Stimulated activated CD4-positive, alpha-beta T cell treated with anti-CD3 and anti-CD28 coated beads, Interleukin-1b, Interleukin-23, amount 100 ng/mL, for 1 hour (primary cell): ENCODE measurements at places on chromosomes 5 and 9.

- no peak for DNase-seq
Observed at GRCh38 chr9:37251452-37251851, 131.1 kb downstream of the ZCCHC7 start.

DNA sequence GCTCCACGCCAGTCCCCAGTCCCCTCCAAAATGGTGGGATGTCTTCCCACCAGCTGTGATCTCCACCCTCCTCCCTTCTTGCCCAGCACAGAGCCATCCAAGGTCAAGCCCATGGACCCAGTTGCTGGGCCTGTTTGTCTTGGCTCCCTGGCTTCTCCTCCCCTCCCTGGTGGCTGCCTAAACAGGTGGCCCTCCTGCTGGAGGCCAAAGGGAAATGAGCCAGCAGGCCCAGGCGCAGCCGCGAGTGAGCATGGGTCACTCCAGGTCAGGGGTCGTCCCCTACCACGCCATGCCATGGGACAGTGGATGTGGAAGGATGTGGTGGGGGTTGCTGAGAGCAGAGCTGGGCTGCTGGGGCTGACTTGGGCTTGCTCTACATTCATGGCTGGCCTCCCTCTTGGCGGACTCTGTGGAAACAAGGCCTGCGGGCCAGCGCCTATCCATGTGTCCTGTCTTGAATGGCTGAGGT is 33.6 kb downstream of the COL15A1 start:
- DNase-seq: no peak

GRCh38 chr5:74408150-74409043 is 232.1 kb downstream of the ENC1 start:
- no peak for DNase-seq

DNA sequence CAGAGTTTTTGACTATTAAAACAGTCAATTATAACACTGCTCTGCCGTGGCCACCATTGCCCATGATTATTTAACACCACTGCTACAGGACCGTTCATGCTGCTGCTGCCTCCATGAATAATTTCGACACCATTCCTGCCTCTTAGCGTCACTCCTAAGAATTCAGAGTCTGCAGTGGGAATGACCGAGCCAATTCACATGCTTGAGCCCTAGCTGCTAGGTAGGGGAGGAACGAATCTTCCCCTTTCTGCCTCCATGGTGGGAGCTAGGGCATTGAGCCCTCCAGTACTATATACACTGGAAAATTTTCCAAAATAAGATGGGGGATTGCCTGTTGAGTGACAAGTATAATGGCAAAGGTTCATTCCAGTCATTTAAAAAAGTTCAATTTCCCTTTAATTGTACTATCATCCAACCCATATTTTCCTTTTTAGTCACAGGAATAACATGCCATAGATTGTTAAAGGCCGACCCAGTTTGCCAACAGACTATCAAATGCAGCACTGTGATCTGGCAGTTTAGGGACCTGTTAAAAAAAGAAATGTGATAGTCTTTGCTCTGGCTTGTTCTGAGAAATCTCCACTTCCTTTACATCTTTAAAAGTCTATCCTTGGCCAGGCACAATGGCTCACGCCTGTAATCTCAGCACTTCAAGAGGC is 13.5 kb upstream of the B4GALT1 start:
- DNase-seq: no peak

GRCh38 chr9:127349483-127350113 is 47.4 kb upstream of the SLC2A8 start:
- no peak for DNase-seq

DNA sequence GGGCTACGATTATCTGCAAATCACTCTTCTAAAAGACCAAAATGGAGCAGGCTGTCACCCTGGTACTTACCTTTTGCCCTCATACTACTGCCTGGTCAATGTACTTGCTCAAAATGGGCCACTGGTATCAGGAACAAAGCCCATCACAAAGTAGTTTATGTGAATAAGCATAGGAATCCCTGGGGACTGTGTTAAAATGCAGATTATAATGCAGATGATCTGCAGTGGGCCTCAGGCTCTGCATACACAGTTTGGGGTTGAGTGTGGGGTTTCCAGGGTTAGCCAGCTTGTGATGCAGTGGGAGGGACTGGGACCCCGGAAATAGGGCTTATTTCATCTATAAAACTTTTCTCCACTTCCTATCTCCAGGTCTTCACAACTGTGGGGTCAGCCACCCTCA is 173.1 kb downstream of the HSD17B3 start:
- DNase-seq: no peak

GRCh38 chr5:145316282-145316681 is 518.9 kb downstream of the PRELID2 start:
- DNase-seq: no peak

DNA sequence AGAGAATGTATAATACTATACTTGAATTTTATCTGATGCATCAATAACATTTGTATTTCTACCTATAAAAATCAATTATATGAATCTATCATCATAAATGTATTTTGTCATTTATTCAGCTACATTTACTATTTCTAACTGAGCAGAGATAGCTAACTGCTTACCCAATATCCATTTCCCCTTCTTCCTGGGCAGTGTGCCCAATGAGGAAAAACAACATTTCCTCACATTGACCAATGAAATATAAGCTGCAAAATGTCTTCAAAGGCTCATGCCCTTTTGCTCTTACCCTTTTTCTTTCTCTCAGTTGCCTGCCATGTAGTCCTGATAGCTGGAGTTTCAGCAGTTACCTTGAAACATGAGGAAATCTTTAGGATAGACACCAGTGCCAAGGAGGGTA is 385.8 kb upstream of the PCSK5 start:
- no peak for DNase-seq
